Myocyte (in vitro differentiated cells): ENCODE measurements at places on chromosomes 6 and 20. TPM values are rescaled to one million over a fixed set of nuclear protein-coding genes. Genes with fewer than 3 reads are reported as not detected.

- DNase-seq: peak; percentile 18
Observed at GRCh38 chr6:155093430-155093829, 98.3 kb downstream of the TIAM2 start.

- peak; percentile 85 for DNase-seq
Observed at GRCh38 chr6:106747139-106747538, 117.8 kb downstream of the QRSL1 start.

Gene ZKSCAN8
- 23.8 and 26.4 TPM in 2 replicates for total RNA-seq

Gene RNGTT
- 16.6 and 17.4 TPM in 2 replicates for total RNA-seq

DNA sequence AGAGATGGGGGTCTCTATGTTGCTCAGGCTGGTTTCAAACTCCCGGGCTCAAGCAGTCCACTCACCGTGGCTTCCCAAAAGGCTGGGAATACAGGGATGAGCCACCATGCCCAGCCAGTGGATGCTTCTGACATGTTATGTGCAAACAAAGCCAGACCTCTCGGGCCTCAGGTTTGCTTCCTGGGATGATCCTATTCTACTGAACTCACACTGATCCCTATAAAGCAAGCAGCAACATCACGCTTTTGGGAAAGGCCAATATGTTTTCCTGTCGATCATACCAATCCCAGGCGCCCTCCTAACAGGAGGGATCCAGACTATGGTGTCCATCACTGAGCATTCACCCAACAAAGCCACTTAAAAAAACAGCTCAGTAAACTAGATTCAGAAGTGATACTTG lies 60.2 kb downstream of the CSE1L start:
- DNase-seq: no peak

DNA sequence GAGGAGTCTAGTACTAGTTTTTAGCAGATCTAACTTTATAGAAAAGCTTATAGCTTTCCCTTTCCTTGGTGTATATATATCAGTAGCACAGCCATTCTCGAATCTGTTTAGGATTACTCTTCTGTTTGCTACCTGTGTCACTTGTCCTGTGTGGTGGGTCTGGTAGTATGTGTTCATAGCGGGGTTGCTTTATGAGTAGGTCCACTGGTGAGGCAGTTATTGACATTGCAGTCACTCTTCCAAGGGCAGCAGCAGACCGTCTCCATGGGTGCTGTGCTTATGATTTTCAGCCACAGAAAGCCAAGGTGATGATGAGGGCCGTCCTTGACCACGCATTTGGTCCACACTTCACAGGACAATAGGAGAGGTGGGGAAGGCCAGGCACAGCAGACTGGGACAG lies 171.5 kb downstream of the CDKAL1 start:
- DNase-seq: no peak

Gene TXLNB
- 65.8 and 77.7 TPM in 2 replicates for total RNA-seq

DNA sequence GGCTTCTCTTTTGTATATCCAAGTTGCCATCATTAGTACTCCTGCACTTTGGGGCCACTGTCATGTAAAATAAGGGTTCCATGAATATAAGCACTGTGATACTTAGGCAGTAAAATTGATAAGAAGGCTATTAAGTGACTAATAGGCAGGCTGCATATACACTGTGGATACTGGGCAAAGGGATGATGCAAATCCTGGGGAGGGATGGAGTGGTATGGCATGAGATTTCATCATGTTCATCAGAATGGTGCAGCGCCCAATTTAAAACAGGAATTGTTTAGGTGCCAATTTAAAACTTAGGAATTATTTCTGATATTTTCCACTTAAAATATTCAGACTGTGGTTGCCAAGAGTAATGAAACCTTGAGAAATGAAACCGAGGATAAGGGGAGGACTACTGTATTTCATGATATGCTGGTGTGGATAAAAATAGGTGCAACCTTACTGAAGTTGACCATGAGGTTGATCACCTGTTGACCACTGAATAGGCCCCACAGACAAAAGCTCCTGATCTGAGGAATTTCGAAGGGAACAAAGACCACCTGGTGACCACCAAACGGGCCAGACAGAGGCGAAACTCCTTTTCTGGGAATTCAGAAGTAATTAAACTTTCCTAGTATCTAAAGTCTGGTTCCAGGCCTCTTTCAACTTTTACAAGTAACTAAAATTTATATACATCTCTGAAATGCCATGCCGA lies 4.9 kb upstream of the TRIM39 start:
- DNase-seq: no peak

Gene TAF4
- total RNA-seq: 6.4 and 7.8 TPM in 2 replicates

DNA sequence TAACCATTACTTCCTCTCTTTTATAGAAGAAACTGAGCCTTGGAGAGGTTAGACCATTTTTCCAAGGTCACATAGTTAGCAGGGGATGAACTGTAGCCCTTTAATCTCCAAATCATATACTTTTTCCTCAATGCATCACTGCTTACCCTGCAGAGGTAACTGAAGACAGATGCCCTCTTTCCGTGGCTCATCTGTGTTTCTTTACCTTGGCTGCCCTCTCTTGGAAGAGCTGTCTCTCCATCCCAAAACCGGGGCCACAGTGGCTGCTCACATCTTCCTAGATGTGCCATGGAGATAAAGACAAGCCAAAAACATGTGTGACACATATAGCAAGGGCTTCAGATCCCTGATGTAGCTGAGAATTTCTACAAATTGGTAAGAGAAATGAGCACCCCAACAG lies 581 bp upstream of the ALDH8A1 start:
- no peak for DNase-seq

- DNase-seq: no peak
Observed at GRCh38 chr20:34421766-34422466, 58.8 kb downstream of the ITCH start.
